Right renal pelvis (tissue), 4 donors: ENCODE measurements at places on chromosomes 12 and 14. TPM values are rescaled to one million over a fixed set of nuclear protein-coding genes. Genes with fewer than 3 reads are reported as not detected.

LRRC10 gene
- not detected for polyA plus RNA-seq

- DNase-seq: no peak
Measured at GRCh38 chr12:28497889-28498411, 307.7 kb downstream of the CCDC91 start.

- DNase-seq: no peak
Measured at GRCh38 chr12:105935981-105936380, 202.8 kb downstream of the NUAK1 start.

DNA sequence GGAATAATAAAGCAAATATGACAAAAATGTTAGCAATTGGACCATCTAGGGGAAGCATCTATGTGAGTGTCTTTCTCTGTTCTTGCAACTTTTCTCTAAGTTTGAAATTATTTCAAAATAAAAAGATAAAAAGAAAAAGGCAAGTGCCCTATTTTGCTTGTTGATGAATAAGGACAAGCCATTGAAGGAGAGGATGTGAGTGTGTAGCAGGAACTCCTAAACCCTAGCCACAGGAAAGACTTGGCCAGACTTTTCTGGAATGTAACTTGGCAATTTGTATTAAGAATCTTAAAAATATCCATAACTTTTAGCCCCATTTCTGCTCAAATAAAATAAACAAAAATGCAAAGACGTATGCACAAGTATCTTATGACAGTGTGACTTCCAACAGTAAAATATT is 279.4 kb downstream of the CACNA1C start:
- no peak for DNase-seq
